ENCODE measurements at places on chromosomes 12 and 14.

- no peak for DNase-seq
Measured at GRCh38 chr12:106228320-106228710, 19.5 kb downstream of the CKAP4 start.

GRCh38 chr14:36226164-36226563 lies 49.6 kb upstream of the PTCSC3 start:
- DNase-seq: no peak

DNA sequence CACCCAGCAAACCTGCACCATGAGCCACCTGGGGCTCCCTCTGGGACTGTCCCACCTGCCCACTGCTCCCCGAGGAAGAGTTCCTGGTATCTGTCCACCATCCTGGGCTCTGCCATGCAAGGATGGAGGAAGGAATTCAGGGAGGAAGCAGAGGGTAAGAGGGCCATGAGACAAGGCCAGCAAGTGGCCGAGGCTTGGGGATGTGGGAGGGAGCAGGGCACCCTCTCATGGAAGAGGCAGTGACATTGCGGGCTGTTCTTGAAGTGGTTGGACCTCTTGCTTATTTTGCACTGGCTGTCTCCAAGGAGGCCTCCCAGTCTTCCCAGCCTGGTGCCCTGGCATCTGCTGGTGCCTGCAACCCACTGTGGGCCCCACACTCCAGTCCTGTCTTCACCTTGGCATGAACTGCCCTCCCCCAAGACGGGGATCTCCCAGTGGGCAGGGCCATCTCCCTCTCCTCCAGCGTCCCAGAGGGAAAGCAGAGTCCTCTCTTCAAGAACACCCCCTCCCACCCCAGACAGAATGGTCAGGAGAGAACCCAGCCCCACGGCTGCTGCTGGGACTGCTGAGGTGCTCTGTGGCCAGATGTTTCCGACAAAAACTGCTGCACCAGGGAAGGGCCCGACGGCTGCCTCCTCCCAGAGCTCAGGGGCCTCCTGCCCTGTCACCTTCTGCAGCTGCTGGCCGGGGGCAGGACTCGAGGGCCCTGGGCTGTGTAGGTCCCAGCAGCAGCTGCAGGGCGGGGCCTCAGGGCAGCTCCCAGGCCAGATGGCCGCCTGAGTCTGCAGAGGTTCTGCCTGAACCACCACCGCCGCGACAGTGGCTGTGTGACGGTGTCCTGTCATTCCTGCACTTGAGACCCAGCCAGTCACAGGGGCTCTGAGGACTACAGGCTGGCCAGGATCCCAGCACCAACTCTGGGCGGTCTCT lies 1.8 kb upstream of the AKT1 start:
- no peak for DNase-seq

- DNase-seq: no peak
Measured at GRCh38 chr14:73223049-73223448, 14.3 kb upstream of the PAPLN start.

DNA sequence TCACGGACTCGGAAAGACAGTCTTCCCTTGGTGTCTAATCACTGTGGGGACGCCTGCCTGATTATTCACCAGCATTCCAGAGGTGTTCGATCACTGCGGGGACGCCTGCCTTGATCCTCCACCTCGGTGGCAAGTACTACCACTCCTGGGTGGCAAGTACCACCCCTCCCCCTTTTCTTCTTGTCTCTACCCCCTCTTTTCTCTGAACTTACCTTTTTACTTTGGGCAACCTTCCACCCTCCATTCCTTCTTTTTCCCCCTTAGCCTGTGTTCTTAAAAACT lies 12.0 kb upstream of the LGMN start:
- DNase-seq: no peak

DNA sequence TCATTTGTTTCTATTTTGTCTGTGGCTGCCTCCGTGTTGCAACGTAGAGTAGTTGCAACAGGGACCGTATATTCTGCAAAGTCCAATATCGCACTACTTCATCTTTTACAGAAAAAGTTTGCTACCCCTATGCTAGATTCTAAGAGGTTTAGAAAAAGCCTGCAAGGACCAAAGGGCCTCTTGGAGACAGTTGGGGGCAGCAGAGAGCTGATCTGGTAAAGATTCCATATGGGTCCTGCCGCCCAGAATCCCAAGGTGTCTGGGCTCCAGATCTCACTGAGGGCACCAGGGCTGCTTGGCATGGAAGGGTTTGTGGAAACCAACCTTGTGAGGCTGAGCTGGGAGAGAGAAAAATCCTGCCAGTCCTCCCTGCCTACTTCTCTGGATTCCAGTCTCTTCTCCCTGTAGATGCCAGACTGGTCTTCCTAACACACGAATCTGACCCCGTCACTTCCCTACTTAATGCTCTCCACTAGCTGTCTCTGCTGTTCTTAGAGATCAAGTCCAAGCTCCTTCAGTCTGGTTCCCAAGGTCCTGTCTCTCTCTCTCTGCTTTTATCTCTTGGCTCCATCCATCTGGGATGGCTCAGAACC lies 74.6 kb downstream of the GLRX5 start:
- DNase-seq: no peak

DNA sequence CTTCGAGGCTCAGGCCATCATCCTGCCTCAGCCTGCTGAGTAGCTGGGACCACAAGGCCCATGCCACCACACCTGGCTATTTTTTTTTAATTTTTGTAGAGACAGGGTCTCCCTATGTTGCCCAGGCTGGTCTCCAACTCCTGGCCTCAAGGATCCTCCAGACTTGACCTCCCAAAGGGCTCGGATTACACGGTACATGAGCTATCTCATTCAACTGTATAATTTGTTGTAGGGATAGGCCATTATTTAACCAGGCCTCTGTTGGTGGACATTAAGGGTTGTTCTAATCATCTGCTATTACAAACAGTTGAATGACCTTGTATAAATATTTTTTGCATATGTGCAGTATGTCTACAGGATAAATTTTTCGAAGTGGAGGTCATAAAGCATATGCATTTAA lies 9.0 kb downstream of the KIF5A start:
- no peak for DNase-seq

Data from stimulated activated CD4-positive, alpha-beta T cell treated with anti-CD3 and anti-CD28 coated beads, Interleukin-12 subunit alpha, Interleukin-12 subunit beta, amount 100 ng/mL, for 4 hours (primary cell).